ENCODE measurements at places on chromosomes 6 and 20.
A peak's percentile ranks its signal among the peaks of the same experiment; 100 is the strongest.

DNA sequence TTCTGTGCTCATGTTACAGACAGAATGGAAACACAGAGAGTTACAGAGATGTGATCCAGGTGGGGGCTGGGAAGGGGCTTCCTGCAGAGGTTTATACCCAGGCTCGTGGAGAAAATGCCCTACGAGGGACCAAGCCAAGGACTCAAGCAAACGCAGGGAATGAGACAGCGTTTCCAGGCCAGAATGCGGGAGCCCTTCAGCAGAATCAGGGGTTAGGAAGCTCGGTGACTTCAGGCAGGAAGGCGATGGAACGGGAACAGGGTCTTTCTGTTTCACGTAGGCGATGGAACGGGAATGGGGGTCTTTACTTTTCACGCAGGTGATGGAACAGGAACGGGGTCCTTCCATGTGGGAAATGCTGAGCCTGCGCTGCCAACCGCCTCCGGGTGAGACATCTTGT lies 82.6 kb downstream of the THBS2 start:
- no peak for DNase-seq

DNA sequence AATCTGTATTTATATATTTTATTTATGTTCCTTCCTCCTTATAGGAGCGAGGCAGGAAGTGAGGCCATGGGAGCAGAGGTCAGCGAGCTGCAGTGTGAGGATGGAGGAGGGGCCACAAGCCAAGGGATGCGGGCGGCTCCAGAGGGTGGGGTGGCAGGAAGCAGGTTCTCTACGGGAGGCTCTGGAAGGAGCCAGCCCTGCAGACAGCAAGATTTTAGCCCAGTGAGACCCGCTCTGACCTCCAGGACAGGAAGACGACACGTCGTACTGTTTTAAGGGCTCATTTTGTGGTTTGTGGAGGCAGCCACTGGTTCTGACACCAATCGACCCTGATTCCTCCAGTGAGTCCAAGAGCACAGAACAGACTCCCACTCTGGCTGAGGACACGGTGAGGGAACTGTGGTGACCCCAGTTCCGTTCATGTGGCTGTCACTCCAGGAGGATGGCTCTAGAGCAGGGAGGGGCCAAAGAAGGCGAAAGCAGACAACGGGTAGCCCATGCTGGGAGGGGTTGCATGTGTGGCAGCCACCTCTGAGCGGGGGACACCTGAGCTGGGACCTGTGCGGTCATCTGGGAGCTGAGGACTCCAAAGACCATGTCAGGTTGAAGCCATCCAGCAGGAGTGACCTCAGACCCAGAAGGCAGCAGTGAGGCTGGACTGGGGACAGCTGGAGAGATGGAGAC lies 100.1 kb upstream of the BHLHE23 start:
- DNase-seq = no peak

- no peak for DNase-seq
Observed at GRCh38 chr6:9761220-9761619, 653.7 kb downstream of the TFAP2A start.

- DNase-seq = no peak
Observed at GRCh38 chr20:62888910-62889309, 27.3 kb upstream of the TCFL5 start.

- no peak for DNase-seq
Observed at GRCh38 chr6:17011985-17012384, 89.9 kb upstream of the STMND1 start.

GRCh38 chr20:18666803-18667415 lies 79.1 kb downstream of the DTD1 start:
- DNase-seq = no peak

DNA sequence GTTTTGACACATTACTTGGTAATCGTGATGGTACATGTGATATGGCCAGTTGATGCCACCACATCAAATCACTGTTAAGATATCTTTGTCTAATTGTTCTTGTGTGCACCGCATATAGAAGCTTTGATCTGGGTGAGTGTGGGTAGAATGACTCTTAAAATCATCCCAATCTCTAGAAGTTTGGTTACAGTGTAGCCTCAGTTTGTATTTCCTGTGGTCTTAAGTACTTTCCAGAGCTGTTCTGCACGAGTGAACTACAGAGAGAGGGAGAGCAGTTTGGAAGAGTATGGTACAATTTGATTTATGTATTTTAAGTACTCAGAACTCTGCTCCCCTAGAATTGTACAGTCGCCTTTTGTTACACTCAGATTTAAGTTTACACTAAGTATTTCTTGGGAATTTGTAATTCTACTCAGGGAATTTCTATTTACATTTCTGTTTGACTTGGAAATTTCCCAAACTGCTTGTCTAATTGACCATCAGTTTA lies 37.5 kb downstream of the SNX9 start:
- no peak for DNase-seq

GRCh38 chr6:32689531-32690501 lies 23.4 kb upstream of the HLA-DQB1 start:
- DNase-seq = no peak

DNA sequence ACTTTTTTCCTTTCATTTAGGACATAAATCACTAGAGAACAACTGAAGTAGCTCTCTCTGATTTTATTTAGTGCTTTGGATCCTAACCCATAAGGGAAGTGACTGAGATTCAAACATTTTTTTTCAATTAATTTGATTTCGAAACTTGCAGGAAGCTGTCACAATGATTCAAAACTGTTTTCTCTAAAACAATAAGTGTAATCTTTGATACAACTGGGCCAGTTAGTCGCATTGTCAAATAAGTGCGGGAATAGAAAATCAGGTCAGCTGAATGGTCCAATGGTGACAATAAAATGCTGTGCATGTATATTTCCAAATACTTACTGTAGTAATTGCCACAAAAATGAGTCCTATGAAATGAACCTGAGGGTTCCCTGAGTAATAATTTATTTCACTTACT lies 930.8 kb downstream of the TFAP2A start:
- no peak for DNase-seq

DNA sequence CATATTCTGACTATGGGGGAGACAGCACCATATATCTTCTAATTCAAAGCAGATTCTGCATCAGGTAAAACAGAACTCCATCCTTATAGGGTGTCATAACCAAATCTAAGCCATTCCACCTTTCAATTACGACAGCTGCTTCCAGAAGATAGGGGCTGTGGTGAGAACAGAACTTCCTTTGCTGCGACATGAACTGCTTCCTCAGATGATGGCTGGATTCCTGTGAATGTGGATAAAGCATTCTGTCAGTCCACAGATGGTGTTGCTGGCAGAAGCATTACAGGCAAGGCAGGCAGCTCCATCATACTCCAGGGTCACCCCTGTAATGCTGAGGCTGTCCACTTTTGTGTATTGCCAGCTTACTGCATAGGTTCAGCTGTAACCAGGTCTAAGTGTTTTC lies 172.1 kb upstream of the PROKR2 start:
- DNase-seq = no peak

DNA sequence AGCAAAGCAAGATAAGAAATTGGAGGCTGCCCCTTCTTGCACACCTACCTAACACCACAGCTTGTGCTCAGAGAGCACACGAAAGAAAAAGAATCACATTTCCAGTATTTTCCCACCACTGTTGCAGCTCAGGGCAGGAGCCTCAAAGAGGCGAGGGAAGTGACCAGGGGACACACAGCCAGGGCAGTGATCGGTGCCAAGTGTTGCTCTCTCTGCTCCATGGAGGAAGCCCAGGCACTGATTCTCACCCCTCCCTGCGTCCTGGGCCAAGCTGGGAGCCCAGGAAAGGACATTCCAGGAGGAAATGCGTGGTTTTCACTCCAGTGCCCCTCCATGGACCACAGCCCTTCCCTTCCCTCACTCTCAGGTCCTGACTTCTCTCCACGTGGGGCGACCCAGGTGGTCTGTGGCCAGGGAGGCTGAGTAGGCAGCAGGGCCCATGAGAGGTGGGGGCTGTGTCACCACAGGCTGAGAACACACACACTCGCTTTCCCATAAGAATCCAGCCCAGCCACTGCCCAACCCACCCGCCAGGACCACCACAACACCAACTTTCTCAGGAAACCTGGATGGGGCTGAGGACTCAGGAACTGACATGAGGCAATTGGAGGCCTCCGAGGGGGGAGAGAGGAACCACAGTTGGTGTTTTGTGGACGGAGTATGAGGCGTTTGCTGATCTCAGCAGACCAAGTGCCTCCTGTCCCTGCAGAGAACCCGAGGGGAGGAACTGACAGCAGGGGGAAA lies 81.7 kb upstream of the MAFB start:
- DNase-seq = peak; percentile 43

DNA sequence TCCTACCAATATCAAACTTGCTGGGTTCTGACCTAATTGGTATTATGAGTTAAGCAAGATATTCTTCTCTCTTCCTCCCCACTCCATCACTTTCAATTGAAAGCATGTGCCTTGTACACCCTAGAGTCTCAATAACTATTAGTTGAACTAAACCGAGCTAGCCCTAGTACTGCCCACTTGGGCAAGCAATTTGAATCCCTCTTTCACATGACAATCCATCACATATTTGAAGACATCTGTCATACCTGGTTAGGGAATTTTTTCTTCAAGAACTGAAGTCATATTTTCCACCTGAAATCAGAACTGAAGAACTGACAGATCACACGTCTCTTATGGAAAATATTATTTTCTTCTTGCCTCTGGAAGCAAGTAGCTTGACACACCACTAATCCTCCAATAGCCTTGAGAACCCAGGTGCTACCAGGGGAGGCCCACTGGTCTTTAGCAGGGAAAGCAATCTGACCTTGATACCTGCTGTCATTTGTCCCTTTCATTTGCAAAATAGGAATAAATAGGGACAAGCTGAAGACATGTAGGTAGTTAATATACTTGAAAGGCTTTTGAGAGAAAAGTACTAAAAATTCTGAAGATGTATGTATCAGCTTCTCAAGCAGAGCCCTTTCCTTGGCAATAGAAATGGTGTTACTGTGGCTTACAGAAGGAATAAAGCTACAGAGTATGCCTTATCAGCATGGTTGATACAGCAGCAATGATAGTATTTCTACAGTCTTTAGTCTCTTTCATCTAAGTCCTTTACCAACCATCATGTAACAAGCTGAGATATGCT lies 71.4 kb downstream of the GJA10 start:
- no peak for DNase-seq

DNA sequence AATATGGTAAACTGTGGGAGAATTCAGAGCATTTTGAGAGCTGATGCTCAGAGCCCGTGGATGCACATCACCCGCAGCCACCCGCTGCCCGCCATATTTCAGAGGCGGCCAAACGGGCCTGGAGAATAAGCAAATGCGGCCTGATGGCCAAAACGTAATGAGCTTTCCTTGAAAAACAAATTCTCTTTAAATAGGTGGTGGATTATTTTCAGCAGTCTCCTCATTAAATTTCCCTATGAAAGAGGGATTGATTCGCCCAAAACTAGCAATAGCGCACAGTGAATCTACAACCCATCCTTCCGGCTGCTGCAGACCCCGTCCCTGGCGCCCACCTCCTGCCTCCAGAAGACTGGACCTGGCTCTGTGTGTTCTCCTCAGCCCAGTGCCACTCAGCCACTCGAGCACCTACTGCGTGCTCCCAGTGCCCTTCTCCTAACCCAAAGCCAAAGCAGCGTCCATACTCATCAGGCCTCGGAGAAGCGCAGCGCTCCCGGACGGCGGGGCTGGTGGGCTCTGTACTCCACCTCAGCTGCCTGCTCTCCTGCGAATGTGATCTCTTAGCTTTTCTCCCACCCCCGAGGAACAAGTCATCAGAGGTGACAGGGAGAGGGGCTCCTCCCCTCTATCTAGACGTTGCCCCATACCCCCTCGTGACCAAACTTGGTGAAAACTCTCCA lies 224.8 kb downstream of the TAF4 start:
- DNase-seq = no peak

GRCh38 chr20:14406495-14406894 lies 69.1 kb upstream of the FLRT3 start:
- DNase-seq = no peak

DNA sequence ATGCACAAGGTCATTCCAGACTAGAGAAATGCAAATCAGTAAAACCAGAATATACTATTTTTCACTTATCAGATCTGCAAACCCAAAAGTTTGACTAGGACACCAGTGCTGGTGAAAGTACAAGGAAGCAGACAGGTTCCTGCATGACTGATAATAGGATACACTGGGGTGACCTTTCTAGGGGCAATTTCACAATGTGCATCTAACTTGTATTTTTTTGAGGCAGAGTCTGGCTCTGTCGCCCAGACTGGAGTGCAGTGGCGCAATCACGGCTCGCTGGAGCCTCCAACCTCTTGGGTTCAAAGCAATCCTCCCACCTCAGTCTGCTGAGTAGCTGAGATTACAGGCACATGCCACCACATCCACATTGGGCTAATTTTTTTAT lies 11.4 kb downstream of the COMMD7 start:
- DNase-seq = no peak

DNA sequence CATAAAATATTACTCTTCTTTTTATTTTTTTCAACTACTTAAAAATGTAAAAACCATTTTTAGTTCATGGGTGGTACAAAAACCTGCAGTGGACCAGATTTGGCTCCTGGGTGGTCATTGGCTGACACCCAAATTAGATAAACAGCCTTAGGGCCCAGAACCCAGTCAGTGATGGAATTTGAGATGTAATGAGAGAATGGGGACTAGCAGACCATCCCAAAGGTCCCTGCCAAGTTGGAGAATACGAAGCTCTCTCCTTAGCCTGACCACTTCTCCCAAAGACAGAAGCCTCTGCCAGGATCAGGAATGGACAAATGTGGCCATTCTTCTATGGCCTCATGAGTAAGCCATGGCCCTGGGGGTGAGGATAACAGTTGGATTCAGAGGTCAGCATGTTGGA lies 194.7 kb downstream of the NFATC2 start:
- DNase-seq = no peak

All from H1 (cell line).